ENCODE measurements at places on chromosomes 3 and 15.

DNA sequence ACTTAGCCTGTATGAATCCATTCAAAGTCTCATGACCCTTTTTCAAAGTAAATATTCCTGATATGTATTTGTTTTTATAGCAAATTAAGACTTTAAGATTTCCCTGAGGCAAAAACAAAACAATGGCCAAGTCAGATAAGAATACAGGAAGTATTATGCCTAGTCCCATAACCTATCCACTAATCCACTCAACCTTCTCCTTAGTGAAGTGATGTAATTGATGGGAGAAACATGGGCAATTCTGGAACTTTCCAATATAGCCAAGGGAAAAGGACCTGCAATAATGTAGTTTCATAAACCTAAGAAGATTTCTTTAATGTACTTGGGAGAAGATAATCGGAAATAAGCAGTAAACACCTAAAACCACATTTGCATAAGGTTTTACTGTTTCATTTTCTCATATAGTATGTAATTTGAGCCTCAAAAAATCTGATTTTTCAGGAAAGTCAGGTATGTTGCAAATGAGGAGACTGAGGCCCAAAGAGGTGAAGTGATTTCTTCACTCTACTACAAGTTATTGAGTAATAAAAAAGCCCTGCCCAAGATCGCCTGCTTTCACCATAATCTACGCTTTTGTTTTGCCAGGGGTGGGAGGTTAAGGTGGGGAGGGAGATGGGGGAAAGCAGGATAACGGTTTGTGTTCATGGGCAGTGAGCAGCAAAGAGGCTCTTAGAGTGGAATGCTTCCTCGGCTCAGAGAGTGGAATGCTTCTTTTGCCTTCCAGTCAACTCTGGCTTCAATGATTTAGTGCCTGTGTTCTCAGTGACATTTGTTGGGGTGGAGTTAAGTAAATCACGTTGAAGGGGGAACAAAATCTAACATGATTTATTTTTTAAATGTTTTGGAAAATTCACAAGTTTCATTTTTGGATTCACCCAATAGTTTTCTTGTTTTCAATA, 95.0 kb upstream of the FNDC3B start:
- DNase-seq = no peak

DNA sequence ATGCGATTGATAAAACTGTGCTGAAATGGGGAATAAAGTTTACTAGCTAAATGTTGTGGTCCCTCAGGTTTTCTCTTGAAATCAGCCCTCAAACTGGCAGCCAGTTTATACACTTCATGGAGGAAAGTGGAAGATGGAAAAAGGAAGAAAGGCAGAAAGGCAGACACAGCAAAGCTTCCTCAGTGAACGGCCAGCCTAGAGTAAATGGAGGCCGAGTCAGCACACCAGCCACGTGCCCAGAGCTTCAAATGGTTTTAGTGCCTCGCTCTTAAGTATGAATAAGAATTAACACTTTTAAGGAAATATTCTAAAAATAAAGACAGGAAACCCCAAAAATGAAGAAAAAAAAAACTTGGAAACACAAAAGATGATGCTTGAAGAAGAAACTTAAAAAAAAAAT, 48.3 kb downstream of the GNB4 start:
- no peak for DNase-seq

DNA sequence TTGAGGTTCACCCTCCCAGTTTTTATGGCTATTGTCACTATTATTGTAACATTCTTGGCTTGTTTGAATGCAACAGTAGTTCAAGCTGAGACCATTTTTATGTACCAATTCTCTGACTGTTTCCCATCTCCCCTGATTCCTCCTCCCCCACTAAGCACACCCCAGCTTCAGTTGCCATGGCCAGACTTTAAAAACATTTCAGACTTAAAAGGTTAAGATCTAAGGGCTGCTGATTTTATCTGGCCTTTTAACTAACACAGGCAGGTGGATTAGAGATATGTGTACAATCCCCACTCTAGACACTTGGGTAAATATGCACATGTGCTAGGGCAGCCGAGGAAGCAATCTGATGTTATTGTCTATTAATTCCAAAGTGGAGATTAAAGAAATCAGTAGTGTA, 386.3 kb upstream of the NR2F2 start:
- no peak for DNase-seq

GRCh38 chr3:38382506-38383080, 36.0 kb downstream of the XYLB start:
- no peak for DNase-seq

DNA sequence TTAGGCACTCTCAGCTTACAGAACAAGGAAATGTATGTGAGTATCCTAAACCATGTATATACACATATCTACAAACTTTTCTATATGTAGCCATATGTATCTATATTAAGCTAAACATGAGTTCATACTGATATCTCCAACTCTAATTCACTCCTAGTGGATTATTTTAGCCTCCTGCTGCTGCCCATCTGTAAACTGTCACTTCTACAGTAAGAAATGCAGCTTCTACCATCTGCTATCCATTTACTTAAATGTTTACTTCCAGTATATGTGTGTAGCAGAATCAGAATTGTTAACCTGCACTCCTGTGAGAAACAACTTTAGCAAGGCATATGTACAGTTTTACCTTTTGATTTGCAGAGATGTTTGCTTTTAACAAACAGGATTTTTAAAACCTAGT, 478.5 kb upstream of the CBLB start:
- no peak for DNase-seq

DNA sequence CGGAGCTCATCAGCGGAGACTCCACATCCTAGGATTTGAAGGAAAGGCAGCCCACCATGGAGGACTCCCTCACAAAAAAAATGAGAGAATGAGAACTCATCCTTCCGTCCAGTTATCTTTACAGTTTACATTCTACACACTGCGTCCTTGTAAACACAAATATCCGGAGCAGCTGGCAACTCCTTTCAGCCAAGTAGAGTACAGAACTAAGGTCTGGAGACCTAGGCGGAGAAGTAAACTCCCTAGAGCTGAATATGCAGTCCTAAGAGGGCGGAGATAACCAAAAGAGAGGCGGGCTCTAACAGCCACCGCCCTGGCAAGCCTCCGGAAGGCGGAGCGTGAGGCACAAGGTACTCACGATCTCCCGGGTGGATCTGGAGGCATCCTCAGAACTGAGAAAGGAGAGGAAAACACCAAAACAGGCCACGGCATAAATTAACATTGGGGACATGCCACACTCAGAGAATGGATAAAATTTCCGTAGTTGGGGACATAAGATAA, 924 bp upstream of the SIN3A start:
- DNase-seq = peak; percentile 34

DNA sequence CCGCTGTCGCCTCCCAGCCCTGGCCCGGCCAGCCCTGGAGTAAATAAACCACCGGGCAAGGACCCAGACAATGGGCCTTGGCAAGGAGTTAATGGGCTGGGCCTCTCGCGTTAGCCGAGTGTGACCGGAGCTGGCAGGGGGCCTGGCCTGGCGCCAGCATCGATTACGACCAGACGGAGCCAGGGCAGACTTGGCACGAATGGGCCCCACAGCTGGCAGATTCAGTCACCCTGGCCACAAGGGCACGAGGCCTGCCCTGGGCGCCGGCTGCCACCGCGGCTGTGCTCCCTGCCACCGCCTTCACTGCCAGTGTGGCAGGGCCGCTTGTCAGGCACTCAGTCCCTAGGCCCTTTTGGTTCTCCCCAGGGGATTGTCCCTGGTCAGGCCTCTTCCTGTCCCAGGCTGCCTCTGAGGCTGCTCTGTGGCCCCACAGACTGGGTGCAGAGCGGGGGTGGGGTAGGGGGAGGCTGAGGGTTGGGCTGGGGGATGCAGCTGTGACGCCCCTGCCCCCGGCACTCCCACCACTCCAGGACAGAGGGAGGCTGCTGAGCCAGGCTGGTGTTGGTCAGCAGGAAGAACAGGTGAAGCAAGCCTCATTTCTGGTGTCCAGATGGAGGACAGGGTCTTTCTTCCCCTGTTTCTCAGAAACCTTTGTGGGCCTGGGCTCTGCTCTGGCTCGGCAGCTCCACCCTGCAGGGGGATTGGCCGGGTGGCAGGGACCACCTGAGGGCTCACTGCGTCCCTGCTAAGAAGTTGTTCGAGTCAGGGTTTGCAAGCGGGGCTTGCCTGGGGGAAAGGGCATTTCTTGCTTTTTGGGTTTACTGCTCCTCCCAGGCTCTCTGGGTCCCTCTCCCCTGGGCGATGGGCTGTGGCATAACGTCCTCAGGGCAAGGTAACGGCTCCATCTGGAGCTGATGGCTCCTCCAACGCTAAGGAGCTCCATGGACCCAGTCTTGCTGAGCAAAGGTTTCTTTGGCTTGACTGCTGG, 30.5 kb upstream of the SRP14 start:
- DNase-seq = peak; percentile 84

DNA sequence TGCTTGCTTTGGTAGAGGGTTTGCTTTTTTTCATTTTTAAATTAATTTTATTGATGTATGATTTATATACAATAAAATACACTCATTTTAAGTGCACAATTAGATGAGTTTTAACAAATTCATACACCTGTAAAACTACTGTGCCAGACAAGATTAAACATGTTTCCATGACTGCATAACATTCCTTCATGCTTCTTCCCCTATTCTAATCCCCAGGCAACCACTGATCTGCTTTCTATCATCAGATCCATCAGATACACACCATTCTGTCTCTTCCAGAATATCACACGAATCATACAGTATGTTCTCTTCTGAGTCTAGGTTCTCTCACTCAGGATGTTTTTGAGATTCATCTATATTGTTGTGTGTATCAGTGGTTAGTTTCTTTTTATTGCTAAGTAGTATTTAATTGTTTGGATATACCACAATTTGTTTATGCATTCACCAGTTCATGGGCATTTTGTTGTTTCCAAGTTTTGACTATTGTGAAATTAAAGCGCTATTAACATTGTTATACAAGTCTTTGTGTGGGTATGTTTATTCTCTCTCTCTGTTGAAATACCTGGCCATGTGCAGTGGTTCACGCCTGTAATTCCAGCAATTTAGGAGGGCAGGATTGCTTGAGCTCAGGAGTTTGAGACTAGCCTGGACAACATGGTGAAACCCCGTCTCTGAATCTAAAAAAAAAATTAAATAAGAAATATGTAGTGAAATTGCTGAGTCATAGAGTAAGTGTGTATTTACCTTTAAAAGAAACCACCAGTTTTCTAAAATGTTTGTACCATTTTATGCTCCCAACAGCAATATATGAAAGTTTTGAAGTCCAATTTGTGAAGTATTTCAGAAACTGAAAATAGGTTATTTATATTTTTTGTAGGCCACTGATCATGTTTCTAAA, 7.0 kb upstream of the TFG start:
- no peak for DNase-seq

GRCh38 chr3:38731522-38731921, 82.0 kb upstream of the SCN5A start:
- no peak for DNase-seq

DNA sequence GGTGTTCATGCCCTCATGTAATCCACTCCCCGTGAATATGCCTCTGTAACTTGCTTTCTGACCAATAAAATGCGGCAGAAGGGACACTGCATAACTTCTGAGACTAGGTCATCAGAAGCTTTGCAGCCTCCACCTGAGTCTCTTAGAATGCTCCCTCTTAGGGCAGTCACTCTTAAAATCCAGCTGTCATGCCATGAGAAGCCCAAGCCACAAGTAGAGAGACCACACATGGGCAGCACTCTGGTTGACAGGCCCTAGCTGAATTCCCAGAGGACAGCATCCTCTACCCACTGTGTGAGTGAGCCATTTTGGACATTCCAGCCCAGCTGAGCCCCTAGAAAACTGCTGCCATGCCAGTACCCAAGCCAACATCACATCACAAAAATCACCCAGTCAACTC, 41.4 kb downstream of the SCAPER start:
- no peak for DNase-seq

- no peak for DNase-seq
These were observed 2.2 kb downstream of the ST6GAL1 start for GRCh38 chr3:186932281-186933181.

- DNase-seq = no peak
These were observed 6.0 kb downstream of the AMIGO3 start for GRCh38 chr3:49713336-49714105.

DNA sequence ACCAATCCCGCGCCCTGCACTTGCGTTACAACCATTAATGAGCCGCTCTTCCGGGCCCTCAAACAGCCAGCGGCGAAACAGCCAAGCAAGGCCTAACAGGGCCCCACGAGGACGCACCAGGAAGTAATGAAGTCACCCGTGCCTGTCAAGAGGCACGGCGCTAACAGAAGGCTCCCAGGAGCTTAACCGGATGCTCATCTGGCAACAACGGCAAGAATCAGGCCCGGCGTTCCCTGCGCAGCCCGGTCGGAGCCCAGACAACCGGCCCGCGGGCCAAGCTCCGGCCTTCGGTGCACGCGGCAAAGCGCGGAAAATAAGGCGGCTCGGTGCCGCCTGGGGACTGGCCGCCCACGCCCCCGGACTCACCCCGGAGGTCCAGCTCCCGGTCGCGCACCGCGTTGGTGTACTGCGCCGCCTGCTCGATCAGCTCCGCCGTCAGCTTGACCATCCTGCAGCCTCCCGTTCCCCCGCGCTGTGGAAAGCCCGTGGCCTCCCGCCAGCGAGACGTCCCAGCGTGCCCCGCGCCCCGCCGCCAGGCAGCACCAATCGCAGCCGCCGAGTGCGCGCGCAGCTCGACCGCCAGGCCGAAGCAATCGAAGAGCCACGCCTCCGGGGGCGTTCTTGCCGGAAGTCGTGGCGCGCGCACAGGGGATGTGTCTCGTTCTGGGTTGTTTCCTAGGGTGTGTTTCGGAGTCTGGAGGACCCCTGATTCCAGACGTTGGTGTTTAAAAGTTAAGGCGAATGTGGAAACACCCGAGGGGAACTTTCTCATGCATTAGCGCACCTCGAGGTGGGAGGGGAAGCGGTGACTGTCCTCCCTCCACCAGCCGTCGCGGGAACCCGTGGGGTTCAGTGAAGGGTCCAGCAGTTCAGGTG, at the start of gene SNRPA1:
Gene SNRPA1 (minus strand): TSS at position 518 of the 876 bp plus-strand sequence. CDS start 70 bp downstream, at position 448.
- peak; percentile 93 for DNase-seq

DNA sequence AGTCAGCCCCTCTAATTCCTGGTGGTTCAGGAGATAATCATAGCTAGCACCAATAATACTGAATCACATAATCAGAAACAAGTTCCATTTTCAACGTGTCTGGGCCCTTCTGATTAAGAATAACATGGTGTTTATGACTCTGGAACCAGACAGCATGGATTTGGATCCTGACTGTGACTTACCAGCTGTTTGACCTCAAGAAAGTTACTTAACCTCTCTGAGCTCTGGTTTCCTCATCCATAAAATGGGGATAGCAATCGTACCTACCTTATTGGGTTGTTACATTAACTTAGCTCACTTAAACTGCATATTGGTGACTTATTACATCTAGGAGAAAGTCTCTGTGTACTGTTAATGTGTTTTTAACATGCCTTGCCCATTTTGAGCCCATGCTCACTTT, 10.7 kb upstream of the TMEM40 start:
- no peak for DNase-seq

Measured in nucleus accumbens (tissue), 56 donors.